ENCODE measurements at places on chromosomes 2 and 18.
A peak's percentile ranks its signal among the peaks of the same experiment; 100 is the strongest.

DNA sequence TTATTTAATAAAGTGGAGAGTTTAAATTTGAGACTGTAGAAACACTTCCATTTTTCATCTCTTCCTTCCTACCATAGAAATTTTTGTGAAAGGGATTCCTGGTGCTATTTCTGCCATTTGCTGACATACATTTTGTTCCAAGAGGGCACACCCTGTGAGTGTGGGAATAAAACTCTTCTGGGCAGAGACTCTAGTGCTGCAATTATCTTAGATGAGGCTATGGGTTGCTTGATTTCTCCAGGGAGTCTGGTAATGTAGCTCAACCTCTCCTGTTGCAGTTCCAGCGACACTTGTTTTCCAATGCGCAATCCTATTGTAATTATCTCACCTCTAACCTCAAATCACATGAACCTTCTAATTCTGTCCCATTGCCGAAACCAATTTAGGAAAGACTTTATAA, 60.1 kb upstream of the ZSWIM2 start:
- DNase-seq, result no peak

DNA sequence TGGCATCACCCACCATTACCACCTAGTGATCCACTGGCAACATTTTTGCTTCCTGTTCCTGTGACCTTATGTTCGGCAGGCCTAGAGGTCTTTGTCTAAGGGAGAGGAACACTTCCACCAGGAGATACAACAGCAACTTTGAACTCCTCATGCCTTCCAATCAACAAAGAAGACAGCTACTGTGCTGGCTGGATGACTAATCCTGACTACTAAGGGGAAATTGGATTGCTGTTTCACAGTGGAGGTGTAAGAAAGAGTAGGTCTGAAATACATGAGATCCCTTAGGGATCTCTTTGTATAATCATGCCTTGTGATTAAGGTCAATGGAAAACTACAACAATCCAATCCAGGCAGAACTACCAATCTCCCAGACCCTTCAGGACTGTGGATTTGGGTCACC, 45.2 kb downstream of the EIF2AK3 start:
- peak; percentile 63 for DNase-seq

GRCh38 chr2:55152475-55153412, 79.3 kb downstream of the CLHC1 start:
- no peak for DNase-seq

DNA sequence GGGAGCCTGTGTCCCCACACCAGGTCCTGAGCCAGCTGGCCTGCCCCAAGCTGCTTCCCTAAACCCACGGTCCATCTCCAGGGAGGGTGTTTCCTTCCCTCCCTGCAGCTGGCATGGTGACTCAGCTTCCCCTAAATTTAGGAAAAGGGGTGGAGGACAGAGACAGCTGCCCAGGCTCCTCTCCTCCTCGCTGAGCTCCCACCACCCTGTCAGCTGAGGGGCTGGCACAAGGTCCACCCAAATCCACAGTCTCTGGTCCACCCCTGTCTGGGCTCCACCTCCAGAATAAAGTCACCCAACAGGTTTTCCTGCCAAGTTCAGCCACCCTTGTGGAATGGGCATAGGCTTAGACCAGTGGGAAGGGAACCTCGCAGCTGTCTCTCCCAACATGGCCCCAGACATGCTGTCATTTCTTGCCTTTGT, 156.5 kb downstream of the TNS1 start:
- no peak for DNase-seq

DNA sequence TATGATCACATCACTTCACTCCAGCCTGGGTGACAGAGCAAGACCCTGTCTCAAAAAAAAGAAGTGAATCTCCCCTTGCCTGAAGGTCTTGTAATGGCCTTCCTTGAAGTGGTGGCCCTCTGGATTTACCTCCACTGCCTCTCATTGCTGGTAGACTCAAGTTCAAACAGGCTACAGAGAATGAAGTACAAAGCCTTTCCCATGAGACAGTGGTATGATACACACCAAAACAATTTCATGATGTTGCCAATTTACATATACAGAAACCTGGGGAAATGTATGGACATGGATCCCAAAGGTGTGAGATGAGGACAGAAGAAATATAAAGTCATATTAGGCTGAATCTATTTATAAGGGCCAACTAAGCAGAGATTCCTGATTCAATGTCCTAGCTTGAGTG, 4.8 kb upstream of the NOTO start:
- DNase-seq, result no peak

GRCh38 chr2:119276864-119277263, 53.2 kb downstream of the STEAP3 start:
- DNase-seq, result no peak

GRCh38 chr18:2518473-2518872, 52.8 kb downstream of the METTL4 start:
- no peak for DNase-seq

GRCh38 chr2:192500550-192501200, 305.9 kb upstream of the TMEFF2 start:
- peak; percentile 70 for DNase-seq

- DNase-seq, result no peak
These were observed at the start of gene NFATC1 for GRCh38 chr18:79395761-79396404. NFATC1 (plus strand) TSS chr18:79395930; CDS start chr18:79396225, 295 bp downstream.

All from COLO829 (cell line).